Bronchial epithelial cell (primary cell): ENCODE measurements at places on chromosomes 12 and 14. TPM values are rescaled to one million over a fixed set of nuclear protein-coding genes. Genes with fewer than 3 reads are reported as not detected.

Gene PZP
- not detected in 2 replicates for total RNA-seq

Gene COX8C
- total RNA-seq, result not detected in 2 replicates

Gene BBOF1
- total RNA-seq, result 1.3 and 1.9 TPM in 2 replicates

GRCh38 chr14:64569138-64569631 is 19.4 kb downstream of the PPP1R36 start:
- peak; percentile 76 for DNase-seq

Gene CLEC4C
- total RNA-seq, result not detected in 2 replicates

- DNase-seq, result peak; percentile 87
These were observed 18.0 kb upstream of the APPL2 start for GRCh38 chr12:105253866-105254513.

DNA sequence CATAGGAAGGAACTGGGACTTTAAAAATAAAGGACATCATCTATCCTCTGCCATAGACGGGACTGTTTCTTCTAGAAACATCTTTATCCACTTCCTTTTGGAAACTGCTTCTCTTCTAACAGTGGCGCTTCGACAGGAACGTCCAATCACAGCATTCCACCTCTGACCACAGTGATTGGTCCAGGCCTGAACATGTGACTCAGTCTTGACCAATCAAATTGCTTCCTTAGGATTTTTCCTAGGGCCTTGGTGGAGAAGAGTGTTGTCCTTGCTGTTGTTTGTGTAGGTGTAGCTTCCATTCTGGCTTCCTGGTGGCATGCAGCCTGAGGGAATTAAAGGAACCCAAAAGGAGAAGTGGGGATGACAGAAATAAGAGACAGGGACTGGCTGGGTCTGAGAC is 182.4 kb upstream of the TBX3 start:
- DNase-seq, result no peak

DNA sequence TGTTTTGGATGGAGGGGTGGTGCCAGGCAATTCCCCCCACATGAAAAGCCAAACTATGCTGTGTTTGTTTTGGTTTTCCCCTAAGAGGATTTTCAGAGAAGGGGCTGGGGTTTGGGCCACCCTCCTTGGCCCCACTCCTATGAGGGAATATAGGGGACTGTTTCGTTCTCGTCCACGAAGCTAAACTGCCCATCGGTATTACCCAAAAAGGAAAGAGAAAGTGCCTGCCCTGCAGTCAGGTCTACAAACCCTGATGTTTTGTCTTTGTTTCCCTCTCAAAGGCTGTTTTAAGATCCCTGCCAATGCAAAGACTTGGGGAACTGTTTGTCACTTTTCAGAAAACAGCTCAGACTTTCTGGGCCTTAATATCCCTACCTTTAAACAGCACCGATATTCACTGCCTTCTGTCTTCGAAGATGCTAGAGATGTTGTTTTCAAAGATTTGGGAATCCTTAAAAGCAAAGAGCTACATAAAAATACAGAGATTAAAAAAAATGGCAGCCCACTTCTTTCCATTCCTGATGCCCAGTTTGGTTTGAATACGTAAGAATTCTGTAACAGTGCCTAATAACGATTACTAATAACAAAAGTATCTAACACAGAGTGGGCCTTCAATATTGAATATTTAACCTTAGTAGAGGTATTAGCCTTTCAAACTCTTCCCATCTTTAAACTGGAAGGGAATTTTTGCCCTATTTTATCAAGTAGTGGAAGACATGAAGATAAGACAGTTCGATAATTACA is 518.4 kb downstream of the MED13L start:
- DNase-seq, result no peak

Gene TAMALIN
- total RNA-seq, result under 0.01 TPM in 1 of 2 replicates, not detected in the other

DNA sequence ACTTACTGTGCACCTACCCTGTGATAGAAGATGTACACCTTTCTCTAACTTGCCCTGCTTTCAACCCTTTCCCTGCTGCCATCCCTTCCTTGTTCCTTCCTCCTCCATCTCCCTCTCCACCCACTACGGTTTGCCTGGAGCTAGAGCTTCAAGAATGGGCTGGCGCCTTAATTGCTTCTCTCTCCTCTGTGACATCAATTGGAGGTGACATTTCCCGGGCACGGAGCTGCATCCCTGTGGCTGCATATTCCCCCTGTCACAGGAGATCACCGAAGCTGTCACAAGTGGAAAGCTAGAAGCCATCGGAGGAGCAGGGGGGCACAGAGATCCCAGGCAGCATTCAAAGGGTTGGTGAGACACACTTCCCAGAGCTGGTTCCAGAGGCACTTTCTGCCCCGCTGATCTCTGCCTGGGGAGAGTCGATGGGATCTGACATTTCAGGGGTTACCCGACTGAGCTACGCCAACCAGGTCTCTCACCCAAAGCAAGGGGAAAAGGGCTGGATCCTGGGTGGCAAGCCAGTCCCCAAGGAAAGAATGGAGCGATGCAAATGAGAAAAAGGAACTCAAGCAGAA is 604.9 kb downstream of the MED13L start:
- no peak for DNase-seq

GRCh38 chr12:108531929-108532848 is 17.1 kb downstream of the FICD start:
- DNase-seq, result no peak

Gene GLI1
- total RNA-seq, result under 0.01 and 0.26 TPM in 2 replicates

DNA sequence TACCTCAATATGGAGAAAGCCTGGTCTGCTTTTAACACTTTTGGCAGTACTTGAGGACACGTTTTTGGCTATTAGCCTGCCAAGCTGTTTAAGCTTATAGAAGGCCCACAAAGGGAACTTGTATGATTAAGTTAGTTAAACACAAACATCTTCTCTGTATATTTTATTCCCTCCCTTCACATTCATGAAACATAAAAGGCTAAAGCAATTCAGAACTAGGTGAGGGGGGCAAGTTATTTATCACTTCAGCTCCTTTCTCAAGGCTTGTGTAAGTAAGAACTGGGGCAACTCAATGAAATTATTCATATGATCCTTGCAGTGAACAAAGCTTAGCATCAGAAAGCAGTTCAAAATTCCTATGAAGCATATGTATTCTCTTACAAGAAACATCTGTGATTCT is 7.5 kb downstream of the PRICKLE1 start:
- no peak for DNase-seq

Gene EML1
- total RNA-seq, result 1.8 and 6.0 TPM in 2 replicates

Gene CS
- 64.8 and 89.4 TPM in 2 replicates for total RNA-seq

- no peak for DNase-seq
These were observed 34.9 kb upstream of the WDR89 start for GRCh38 chr14:63676615-63677014.

Gene RND1
- total RNA-seq, result 2.9 and 4.5 TPM in 2 replicates

Gene GARIN6
- total RNA-seq, result not detected in 2 replicates

- DNase-seq, result no peak
These were observed 11.4 kb downstream of the MGST1 start for GRCh38 chr12:16358878-16359277.

Gene TAPBPL
- total RNA-seq, result 1.8 and 3.1 TPM in 2 replicates

DNA sequence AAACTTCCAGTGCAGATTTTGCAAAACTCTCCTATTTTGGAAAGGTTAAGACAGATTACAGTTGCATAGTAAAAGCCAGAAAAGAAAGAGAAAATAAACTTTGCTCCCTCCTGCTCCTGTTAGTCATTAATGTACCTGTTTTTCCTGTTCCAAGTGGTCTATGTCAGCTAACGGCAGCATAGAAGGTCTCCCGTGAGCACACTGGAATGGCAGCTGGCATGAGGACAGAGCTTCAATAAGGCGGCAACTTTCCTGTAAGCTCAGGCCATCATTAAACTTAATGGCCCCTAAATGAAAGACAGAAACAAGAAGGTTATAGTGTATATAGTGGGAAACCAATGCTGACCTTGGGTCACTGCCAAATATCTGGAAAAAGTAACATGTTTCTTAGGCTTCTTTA is 16.0 kb downstream of the EIF2B2 start:
- peak; percentile 55 for DNase-seq

DNA sequence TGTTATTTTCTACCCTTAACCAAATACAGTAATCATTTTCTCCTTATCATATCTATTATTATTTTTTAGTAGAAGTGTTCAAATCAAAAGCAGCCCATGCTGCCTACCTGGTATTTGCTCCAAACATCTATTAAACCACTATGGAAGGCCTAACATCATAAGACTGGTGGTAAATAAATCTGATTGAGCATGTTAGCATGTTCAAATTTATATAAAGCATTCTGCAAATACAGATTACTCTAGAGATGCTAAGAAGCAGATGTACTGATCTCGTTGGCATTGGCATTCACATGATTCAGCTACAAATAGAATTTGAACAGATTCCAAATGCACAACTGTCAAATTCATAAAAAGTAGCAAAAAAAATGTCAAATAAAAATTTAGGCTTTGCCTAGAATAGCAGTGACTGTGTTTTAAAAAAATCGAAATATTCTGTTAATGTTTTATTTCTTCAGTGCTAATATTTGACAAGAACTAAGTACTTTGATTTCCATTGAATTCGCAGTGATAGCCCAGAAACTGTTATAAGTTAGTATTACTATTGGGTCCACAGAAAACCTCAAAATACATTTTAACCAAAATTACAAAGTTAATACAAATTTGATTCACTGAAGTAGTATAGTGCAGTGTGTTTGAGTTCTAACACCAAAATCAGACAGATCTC is 9.4 kb upstream of the OSBPL8 start:
- DNase-seq, result no peak

Gene MUCL1
- total RNA-seq, result not detected in 2 replicates

DNA sequence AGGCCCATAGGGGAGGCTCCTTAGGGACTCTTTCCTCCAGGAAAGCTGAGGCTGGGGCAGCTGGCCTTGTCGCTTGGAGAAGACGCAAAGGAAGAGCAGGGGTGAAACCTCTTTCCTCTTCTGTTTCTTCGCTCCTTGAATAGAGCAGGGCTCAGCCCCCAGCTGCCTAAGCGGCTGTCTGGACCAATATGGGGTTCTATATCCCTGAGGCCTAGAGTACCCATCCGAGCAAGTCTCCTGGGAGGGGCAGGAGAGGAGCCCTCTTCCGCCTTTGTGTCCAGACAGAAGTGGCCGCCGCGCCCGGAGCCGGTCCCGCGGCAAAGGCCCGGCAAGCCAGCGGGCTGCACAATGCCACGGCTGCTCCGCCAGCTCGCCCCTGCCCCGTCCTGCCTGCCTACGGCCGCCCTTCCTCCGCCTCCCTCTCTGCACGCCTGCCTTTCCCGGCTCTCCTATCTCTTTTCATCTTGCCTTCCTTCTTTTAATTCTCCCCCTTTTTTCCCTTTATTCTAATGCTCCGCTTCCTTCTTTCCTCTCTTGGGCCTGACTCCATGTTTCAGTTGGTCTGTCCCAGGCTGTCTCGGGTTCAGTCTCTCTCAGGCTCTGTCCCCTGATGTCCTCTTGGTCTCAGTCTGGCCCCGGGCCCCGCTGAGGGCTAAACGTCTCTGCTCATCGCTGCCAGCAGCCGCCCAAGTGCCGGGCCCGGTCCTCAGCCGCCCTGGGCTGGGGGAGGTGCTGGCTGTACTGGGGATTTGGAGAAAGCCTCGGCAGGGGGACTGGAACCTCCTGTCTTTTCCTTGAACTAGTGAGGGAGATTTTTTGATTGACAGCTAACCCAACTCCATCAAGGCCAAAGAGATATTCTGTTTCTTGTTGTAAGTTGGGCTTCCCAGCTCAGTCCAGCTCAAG is 2.5 kb upstream of the HOXC9 start:
- no peak for DNase-seq

Gene KIF26A
- total RNA-seq, result 0.26 and 1.0 TPM in 2 replicates

Gene ACSM4
- not detected in 2 replicates for total RNA-seq

Gene PAH
- not detected in 2 replicates for total RNA-seq

Gene TMEM132C
- not detected in 2 replicates for total RNA-seq

- DNase-seq, result no peak
These were observed 3.0 kb upstream of the CISTR start for GRCh38 chr12:53754633-53755264.

DNA sequence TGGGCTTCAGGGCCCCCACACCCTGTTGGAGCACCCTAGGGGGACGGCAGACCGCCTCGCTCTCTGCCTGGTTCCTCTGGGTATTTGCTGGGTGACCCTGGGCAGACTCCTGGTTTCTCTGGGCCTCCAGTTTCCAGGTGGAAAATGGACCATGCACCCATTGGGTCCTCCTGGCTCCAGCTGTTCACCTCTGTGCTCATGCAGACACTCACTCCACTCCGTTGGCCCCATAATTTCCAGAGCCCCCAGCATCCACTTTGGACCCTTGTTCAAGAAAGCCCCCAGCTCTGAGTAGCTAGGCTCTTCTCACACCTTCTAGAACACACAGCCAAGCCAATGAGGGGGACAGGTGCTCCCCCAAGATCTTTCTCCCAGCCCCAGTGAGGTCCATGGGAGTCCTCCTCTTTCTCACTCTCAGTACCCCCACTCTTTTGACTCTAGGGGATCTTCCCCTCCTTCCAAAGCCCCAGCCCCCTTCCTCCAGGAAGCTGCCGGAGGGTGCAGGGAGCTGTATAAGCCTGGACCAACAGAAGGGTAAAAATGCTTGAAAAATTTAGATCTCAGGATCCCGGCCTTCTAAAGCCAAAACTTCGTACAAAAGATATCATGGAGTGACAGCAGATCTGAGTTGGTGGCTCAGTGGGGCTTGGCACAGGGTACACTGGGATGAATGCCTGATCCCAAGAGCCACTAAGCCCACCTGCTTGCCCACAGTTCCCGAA is 174.8 kb upstream of the RTL1 start:
- DNase-seq, result no peak

- DNase-seq, result peak; percentile 95
These were observed 2.9 kb downstream of the MYL2 start for GRCh38 chr12:110917467-110917866.

Gene CACNA2D4
- total RNA-seq, result 0.13 TPM in 1 of 2 replicates, not detected in the other

DNA sequence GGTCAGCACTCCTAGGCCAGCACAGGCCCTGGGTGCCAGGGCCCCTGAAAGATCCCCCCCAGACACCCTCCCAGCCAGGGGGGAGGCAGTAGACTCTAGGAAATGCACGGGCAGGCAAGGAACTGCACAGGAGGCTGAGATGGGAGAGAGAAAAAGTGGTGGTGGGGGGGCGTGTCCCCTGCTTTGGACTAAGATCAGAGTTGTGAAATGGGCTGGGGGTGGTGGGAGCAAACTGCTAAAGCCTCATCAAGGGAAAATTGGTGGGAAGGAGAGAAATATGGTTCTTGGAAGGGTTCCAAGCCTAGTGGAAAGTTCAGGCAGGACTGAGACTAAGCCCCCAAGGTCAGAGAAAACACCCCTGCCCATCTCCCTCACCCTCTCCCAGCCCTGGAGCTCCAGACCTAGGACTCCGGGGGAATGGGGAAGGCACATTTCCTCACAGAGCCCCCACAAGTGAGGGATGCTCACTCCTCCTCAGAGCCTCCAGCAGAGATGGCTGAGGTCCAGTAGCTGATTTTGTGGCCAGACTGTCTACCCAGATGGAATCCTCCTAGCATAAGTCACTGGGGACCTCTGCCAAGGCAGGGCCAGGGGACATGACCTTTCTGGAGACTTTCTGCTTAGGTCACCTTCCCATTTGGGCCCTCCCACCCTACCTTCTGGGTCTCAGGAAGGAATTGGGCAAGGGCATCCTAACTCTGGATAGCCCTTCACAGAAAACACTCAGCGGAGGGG is 29.8 kb downstream of the FIGNL2 start:
- DNase-seq, result no peak

- no peak for DNase-seq
These were observed 75.8 kb upstream of the HIF1A start for GRCh38 chr14:61619494-61619893.

DNA sequence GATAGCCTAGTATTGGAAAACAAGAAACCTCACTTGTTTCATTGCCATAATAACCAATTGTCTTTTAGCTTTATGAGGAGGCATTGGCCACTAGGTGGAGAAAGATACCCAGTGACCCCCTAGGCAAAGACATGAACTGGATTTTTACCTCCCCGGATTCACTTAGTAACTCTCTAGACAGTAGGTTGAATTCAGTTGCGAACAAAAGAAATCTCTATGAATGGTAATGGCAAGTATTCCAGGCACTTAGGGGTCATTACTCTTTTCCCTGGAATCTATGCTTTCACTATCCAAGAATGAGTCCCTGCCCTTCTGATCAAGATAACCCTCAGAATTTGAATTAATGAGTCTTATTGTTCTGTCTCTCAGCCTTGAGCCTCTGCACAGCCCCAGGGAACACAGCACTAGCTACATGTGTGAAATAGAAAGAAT is 29.5 kb upstream of the RHOJ start:
- DNase-seq, result peak; percentile 64
